ENCODE measurements at places on chromosomes 1 and 21.

DNA sequence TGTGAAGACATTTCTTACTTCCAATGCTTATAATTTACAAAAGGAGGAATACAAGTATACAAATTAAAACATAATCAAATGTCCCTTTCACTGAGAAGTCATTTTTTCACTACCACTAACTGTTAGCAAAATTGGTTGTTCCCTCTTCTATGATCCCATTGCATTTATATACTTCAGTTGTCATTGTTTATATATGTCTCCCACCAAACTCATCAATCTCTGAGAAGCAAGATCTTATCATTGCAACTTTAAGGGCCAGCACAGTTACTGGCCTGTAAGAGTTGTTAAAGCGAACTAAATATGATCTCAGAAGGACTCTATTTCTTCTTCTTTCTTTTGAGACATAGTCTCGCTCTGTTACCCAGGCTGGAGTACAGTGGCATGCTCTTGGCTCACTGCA is 223.3 kb upstream of the DMRTA2 start:
- no peak for DNase-seq

GRCh38 chr1:223836586-223836985 is 9.2 kb downstream of the TP53BP2 start:
- DNase-seq, result no peak

- no peak for DNase-seq
Measured at GRCh38 chr1:200392625-200393185, 17.1 kb downstream of the ZNF281 start.

- no peak for DNase-seq
Measured at GRCh38 chr1:5594056-5594956, 397.9 kb downstream of the NPHP4 start.

- DNase-seq, result no peak
Measured at GRCh38 chr1:8241417-8242014, 76.4 kb upstream of the SLC45A1 start.

- no peak for DNase-seq
Measured at GRCh38 chr21:42835211-42835610, 44.1 kb downstream of the WDR4 start.

DNA sequence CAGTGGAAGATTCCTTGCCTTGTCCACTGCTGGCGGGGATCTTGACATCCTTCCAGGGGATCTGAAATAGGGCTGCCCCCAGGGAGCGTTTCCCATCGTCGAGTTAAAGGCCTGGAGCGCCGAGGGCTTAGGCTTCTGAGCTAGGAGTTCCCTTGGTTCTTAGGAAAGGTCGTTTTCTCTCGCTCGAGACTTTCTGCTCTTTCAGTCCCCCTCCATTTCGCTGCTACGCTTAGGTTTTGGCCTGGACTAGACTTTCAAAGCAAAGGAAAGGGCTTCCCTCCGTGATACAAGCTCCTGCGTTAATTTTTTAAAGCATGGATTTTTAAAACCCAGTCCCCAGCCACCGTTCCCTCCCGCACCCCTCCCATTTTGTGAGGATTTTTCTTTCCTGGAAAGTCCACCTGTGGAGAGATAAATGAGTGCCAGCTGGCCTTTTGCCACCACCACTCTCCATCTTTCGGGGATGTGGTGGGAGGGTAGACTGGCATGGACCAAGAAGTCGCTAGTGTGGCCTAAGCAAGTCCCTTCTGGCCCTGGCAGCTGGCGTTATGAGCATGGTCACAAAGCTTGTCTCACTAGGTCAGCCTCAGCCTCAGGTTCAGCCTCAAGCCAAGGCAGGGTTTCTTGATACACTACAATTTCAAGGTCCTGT is 9.2 kb downstream of the NR5A2 start:
- no peak for DNase-seq

DNA sequence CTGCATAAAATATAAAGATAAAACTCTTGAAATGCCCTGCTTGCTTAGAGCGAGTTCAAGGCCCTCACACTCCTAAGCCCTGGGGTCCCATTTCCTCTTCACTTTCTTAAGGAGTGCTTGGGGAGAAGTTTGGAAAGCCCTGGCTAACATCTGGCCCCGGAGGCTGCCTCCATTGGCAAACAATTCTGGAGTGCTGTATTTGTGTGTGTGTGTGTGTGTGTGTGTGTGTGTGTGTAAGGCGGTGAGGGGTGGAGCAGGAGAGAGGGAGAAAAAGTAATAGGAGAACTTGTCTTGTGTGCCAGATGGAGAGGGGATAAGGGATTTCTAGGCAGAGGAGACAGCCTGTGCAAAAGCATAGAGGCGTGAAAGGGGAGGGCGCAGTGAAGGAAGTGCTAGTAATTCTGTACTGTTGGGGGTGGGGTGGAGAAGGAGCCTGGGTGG is 578 bp upstream of the TRIM62 start:
- DNase-seq, result peak; percentile 33

- DNase-seq, result peak; percentile 73
Measured at GRCh38 chr1:227170361-227171166, 147.7 kb downstream of the CDC42BPA start.

GRCh38 chr1:11740258-11741192 is 4.6 kb downstream of the AGTRAP start:
- peak; percentile 19 for DNase-seq

DNA sequence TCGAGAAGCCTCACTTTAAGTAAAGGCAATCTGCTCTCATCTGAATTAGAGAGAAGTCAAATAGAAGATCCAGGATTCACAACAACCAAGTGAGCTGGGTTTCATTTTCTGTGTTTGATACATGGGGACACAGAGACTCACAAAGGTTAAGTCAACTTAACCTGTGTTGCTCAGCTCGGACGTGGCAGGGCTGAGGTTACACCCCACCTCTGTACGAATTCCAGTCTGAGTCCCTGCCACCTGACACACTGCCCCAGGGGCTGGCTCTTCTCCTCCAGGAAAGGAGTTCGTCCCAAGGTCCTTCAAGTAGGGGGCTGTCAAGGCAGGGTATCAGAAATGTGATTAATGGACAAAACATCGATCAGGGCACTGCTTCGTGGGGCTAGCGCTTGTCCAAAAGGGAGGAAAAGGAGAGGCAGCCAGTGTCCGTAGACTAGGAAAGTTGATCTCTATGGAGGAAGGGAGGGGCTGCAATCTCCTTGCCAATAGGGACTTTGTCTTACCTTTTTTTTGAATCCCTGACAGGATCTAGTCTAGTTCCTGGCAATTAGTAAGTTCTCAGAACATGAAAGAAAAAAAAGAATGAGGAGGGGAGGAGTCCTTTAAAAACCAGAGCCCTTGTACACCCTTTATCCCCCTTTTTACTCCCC is 116.4 kb downstream of the CNIH3 start:
- no peak for DNase-seq

GRCh38 chr1:18765725-18766124 is 93.7 kb downstream of the TAS1R2 start:
- DNase-seq, result no peak

DNA sequence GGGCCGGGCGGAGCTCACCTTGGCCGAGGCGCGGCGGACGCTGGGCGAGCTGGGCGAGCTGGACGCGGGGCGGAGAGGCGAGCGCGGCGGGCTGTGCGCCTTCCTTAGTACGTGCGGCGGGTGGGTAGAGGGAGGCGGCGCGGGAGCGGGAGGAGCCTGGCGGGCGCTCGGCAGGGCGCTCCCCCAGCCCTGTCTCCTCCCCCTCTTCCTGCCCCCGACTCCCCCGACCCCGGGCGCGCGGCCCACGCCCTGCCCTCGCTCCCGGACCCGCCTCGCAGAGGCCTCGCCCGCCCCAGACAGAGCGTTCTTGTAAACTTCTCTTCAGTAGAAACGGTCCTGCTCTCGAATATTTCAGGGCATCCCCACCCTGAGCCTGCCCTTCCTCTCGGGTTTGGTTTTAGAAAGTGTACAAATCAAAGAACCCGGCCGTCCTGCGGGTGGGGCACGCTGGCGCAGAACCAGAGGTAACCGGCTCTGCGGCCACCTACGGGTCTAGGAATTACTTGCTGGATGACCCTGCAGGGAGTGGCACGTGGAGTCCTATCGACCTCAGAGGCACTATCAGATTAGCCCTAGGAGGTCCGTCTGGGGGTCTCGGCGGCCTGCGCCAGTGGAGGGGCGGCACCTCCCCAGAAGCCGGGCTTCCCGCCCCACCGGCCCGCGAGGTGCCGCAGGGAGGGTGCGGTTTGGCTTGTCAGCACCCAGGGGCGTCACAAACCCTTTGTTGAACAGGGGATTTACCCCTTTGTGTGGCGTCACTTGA is at the start of gene S100A10:
Gene S100A10 (minus strand): TSS at position 126 of the 763 bp plus-strand sequence. CDS start 7,629 bp downstream, outside the sequence.
- DNase-seq, result peak; percentile 82

DNA sequence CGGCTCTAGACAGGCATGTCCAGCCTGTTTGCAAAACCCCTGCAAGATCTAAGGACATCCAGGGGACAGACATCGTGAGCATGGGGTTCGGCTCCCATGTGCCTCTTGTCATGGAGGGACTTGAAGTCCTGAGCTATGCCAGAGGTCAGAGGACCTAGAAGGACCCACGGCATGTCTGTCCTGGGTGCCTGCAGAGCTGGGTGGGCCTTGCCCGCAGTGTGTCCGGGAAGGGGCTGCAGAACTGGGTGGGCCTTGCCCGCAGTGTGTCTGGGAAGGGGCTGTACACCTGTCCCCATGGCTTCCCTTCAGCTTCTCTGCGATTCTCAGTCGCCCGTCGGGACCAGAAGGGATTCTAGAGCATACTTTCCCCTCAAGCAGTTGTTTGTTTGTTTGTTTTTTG is 20.0 kb upstream of the TRAPPC10 start:
- no peak for DNase-seq

- no peak for DNase-seq
Measured at GRCh38 chr1:229023651-229024300, 247.1 kb upstream of the RAB4A start.

- DNase-seq, result no peak
Measured at GRCh38 chr21:45209046-45209445, 78.6 kb downstream of the POFUT2 start.

- DNase-seq, result no peak
Measured at GRCh38 chr1:1593834-1594601, 5.9 kb downstream of the FNDC10 start.

DNA sequence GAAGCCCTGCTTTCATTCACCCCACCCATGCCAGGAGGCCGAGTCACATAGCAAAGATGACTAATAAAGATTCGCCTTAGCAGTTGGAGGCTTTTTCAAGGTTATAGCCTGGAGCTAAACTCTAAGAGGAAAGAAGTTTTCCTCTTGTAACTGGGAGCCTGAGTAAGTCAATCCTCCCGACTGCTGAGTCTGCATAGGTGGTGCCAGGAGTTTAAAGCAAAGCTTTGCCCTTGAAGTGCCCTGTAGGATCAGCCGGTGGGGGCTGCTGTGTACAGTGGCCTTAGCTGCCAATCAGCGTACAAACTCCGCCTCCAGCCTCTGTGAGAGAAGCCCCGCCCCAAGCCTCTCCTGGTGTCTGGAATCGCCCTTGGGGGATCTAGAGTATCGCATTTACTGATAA is 147.5 kb upstream of the SPATA6 start:
- DNase-seq, result no peak

DNA sequence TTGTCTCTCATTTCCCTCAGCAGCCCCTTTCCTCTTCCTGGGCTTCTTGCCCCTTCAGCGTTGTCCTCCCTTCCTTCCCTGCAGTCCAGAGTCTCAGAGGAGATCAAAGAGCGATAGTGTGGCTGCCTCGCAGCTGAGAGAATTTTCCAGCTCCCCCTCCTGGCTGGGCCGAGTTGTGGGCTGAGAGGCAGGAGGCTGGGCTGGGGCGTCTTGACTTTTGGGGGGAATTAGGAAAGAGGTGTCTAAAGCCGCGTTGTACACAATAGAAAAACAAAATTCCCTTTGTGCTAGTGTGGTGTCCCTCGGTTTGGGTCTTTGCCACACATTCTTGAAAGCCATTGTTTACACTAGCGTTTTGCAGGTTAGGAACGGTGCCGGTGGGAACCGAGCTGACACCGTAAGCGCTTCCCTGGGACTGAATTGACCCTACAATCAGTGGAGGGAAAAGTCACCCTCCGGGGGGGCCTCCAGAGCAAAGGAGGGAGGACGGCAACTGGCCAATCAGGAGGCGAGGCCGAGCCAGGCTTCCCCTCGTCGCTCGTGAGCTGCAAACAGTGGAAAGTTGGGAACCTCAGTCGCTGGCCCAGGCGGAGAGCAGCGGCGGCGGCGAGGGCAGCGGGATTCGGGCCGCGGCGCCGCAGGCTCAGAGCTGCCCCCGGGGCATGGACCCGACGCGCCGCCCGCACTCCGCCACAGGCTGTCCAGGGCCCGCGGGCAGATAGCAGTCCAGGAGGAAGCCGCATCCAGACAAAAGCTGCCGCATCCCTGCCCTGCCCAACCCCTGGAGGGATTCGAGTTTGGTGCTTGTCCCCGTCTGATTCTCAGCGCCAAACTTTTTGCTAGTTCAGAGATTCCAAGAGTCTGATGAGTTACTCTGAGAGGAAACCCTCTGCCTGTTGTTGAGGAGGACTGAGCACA is at the start of gene HMCN1:
Gene HMCN1 (plus strand): TSS at position 574 of the 918 bp plus-strand sequence. CDS start 389 bp downstream, outside the sequence.
- peak; percentile 51 for DNase-seq

GRCh38 chr1:199751962-199752687 is 275.4 kb upstream of the NR5A2 start:
- no peak for DNase-seq

DNA sequence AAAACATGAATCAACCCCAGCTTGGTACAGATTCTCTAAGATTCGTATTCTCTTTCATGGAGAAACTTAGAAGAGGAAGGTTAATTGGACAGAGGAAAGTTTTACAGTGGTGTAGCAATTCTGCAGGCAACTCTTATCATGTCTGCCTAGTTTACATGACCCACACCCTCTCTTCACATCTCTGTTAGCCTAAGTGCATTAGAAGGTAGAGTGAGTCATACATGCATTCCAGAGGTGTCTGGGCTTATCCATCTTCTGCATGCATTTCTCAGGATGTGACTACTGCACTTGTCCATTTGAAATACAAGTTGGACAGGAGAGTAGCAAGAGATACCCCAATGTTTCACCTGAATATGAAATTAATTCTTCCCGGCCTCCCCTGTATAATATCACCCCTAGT is 578.4 kb upstream of the NCAM2 start:
- DNase-seq, result no peak
